ENCODE measurements at places on chromosomes 5 and 9. TPM values are rescaled to one million over a fixed set of nuclear protein-coding genes. Genes with fewer than 3 reads are reported as not detected.
A peak's percentile ranks its signal among the peaks of the same experiment; 100 is the strongest.

DNA sequence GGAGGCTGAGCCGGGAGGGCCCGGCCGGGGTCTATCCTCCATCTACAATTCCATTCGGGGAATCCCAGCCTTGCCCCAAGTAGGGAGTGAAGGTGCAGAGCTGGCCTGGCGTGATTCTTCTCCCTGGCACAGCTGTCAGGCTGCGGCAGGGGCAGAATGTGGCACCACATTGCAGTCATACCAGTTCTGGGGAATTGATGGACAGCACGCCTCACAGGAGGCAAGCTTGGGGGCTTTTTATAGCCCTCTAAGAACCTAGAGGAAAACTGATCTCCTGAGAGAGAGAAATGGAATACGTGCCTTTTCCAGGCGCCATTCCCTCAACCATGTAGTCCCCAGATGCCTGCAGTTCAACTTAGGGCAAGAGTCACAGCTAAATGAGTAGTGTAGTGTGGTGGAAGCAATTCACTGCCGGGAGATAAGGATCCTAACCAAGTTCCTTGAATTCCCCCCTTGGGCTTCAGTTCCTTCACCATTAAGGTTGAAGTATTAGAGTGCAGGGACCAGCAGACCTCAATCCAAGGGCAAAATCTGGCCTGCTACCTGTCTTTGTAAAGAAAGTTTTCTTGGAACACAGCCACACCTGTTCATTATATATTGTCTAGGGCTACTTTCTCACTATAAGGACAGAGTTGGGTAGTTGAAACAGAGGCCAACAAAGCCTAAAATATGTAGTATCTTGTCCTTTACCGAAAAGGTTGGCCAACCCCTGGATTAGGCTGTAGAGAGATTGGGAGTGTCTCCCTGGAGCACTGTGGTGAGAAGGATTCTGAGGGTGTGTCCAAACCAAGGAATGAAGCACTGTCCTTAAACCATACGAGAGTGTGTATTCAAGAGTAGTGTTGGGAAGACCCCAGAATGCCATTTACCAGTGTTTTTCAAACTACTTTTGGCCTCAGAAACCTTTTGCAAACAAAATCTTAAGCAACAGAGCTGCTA, 10.6 kb downstream of the AFAP1L1 start:
- no peak for DNase-seq

Gene PCDHGA6
- total RNA-seq = 0.48 TPM

- no peak for DNase-seq
Observed at GRCh38 chr5:32017692-32018367, 156.3 kb downstream of the GOLPH3 start.

DNA sequence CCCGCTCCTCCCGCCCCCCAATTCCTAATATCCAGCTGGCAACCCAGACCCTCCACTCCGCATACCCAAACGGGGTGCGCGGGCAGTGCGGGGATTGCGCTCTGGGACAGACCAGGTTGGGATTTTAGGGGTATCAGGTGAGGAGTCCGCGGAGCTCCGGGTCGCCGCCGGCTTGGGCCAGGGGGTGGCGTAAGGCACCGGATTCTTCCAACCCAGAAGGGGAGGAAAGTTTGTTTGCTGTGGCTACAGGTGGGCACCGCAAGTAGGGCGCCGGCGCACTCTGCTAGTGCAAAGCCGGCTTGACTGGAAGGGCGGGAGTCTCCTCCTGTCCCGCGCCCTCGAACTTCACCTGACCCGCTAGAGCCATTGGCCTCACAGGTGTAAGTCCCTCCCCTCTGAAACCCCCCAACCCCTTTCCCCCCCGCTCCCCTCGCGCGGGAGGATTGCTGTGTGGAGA, 709 bp downstream of the IQGAP2 start:
- peak; percentile 59 for DNase-seq

DNA sequence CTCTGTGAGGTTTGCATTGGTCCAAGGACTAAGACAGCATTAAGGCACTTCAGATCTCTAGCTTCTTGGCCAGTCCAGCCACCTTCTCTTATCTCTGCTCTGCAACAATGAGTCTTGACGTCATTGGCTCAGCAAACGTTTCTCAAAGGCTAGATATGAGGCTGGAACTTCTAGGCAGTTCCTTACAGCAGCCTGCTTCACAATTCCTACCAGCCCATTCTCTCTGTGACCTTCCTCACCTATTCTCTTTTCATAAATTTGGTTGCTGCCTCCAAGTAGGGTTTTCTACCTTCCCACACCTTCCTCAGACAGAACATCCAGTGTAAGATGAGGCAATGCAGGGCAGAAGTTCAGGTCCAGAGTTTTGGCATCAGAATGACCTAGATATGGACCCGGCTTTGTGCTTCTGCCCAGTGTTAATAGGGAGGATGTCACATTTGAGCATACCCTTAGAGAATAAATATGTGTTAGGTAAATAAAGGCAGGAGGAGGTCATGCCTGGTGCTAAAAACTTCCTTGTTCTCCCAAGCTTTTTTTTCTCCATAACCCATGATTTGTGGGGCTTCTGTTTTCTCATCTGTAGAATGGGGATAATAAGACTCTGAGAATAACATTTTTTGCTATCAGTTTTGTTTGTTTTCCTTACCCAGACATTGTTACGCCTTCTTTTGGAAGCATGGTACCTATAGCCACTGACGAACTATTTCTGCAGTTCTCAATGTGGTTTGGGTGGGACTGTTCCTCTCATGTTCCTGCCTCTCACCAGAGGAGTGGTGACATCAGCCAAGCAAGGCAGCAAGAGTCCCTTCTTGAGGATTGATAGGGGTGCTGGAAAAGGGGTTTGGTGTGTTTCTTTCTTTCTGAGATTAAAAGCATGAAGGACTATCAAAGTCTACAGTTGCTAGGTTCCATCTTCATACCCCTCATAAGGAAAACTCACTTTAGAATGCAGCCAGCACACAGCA, 220.6 kb upstream of the TRIM32 start:
- DNase-seq = no peak

GRCh38 chr5:50889790-50890189, 223.4 kb downstream of the PARP8 start:
- no peak for DNase-seq

- no peak for DNase-seq
Observed at GRCh38 chr5:135222771-135223170, 176.3 kb downstream of the MACROH2A1 start.

Gene GABRP
- total RNA-seq = not detected

DNA sequence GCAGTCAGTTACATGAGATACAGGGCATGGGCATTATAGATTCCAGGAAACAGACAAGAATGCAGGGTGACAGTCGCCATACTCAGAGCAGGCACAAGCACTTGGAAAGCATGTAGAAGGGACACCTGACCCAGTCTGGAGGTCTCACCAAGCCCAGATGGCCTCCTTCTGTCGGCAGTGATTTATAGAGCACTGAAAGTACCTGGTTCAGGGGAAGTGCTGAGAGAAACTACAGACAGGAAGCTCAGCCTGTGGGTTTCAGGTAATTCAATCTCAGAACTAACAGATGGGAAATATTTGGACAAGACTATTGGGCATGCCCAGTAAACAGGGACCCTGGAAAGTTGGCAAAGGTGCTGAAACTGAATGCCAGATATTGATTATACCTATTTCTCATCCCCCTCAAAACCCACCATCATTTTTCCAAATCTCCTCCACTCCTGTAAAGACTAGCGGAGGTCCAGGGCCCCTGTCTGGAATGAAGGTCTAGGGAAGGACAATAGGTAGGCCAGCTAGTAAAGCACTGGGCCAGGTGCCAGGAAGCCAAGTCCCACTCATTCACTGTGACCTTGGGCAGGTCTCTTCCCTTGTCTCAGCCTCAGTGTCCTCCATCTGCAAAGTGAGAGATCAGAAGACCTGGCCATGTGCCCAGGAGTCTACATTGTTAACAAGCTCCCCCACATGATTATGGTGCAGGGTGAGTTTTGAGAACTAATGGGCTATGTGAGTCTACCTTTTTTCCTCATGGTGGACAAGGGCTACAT, 26.9 kb downstream of the KLHL3 start:
- no peak for DNase-seq

DNA sequence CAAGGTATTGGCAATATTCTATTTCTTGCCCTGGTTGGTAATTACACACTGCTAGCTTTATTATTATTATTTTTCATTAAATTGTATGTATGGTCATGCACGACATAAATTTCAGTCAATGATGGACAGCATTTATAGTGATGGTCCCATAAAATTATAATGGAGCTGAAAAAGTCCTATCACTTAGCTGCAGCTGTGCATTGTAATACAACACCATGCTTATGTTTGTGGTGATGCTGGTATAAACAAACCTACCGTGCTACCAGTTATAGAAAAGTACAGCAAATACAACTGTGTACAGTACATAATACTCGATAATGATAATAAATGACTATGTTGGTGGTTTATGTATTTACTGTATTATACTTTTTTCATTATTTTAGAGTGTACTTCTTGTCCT, 65.5 kb downstream of the NR3C1 start:
- DNase-seq = no peak

DNA sequence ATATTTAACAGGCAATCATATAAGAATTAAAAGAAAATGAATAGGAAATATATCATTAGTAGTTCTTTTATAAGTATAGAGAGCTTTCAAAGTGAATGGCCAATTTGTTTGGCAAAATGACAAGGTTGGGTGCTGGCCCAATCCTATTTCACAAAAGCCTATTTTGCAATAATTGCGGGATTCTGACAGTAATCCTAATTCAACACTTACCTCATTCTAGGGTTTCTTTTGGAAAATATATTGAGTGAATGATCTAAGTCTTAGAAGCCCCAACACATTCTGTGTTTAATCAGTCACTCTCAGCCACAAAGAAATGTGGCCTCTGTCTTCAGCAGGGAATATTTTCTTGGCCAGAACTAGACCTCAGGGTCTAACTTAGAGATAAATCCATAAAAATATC, 835.9 kb upstream of the ZNF608 start:
- DNase-seq = no peak

Gene LURAP1L
- not detected for total RNA-seq

Gene FIBCD1
- not detected for total RNA-seq

Gene PDCD1LG2
- total RNA-seq = 2.0 TPM

Gene KLF9
- total RNA-seq = 13.5 TPM

DNA sequence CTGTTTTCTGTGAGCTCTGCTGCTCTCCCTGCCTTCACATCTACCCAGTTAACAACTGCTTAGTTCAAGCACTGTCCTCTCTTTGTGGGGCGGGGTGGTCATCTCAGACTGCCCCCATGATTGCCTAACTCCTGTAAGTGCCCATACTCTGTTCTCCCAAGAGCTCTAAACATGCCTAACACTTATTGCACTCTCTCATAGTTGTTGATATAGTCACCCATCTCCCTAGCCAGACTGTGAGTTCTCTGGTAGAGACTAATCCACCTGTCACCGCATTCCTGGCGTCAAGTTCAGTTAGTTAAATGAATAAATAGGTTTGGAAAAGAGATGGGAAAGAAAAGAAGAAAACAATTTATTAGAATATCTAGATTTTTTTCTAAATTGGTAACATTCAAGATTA, 18.3 kb upstream of the MUSK start:
- DNase-seq = no peak

- no peak for DNase-seq
Observed at GRCh38 chr5:174827558-174827957, 103.2 kb downstream of the MSX2 start.

DNA sequence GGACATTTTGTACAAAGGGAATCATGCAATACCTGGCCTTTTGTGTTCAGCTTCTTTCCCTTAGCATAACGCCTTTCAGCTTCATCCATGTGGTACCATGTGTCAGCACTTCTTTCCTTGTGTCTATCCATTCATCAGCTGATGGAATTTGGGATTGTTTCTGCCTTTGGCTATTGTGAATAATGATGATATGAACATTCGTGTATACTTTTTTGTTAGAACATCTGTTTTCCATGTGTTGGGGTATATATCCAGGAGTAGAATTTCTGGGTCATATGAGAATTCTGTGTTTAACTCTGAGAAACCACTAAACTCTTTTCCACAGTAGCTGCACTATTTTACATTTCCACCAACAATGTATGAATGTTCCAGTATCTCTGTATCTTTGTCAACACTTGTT, 14.8 kb upstream of the PRRC2B start:
- DNase-seq = no peak

DNA sequence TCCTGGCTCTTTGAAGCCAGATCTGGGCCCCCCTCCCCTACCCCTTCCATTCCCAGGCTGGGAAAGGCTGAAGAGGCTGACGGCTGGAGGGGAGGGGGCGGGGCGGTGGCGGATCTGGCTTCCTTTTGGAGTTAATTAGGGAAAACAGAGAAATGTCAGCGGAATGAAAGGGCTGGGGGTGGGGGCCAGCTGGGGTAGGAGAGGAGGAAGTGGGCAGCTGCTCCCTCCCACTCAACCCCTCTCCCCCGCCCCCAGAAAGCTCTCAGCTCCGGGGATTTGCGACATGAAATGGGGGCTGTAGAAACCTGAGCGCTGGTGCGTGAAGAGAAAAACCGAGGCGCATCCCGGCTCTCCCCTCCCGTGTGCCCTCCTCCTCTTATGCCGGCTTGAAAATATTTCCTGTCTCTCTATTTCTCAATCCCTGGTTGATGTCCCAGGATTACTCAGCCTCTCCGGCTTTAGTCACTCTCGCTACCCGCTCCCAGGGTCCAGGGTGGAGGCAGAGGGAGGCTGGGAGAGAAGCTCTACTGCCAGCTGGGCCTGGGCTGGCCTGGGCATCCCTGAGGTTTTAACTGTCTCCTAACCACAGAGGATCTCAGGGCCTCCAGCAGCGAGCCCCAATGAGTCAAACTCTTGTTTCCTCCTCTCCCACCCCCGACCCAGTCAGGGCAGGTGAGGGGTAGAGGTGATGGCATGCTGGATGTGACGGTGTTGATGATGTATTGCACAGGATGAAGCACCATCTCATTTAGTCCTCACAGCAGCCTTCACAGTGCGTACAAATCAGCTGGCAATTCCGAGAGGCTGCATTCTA, 20.1 kb downstream of the PCDHGC5 start:
- no peak for DNase-seq

DNA sequence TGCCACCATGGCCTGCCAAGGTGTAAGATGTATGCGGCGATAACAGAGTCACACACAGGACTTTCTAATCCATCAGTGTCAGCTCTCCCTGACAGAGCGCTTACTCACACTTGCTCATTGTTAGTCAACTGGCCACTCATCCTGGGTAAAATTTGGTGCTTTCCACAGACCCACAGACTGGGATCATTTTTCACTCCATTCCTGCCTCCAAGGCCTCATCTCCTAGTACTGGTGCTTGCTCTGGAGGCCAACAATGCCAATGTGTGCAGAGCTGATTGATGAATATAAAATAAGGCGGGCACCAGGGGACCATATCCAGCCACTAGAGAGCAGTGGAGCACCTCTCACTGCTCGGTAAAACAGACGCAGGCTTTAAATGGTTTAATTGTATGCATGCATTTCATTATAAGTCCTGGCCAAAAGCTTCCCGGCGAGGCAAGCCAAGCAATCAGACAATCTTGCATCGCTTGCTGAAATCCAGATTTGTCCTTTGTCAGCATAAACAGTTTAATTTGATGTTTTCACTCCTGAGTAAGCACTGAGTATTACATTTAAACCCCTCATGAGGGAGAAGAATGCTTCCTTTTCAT, 22.3 kb downstream of the PSMB7 start:
- DNase-seq = no peak

Gene GAS1
- total RNA-seq = 0.32 TPM

Gene WHRN
- total RNA-seq = 2.8 TPM

GRCh38 chr5:172399336-172399735, 55.0 kb downstream of the SH3PXD2B start:
- no peak for DNase-seq

Data from activated T-helper 2 cell treated with anti-CD3 and anti-CD28 coated beads, Interferon-gamma antibody, Interleukin-2, Interleukin-4, amounts not matched to agents 10 μg/mL and 5 μg/mL and 100 μg/mL, durations not matched to agents 14 hours and 24 hours and 36 hours (primary cell).